Fibroblast of skin of scalp (primary cell): ENCODE measurements at places on chromosomes 6 and 20.
A peak's percentile ranks its signal among the peaks of the same experiment; 100 is the strongest.

DNA sequence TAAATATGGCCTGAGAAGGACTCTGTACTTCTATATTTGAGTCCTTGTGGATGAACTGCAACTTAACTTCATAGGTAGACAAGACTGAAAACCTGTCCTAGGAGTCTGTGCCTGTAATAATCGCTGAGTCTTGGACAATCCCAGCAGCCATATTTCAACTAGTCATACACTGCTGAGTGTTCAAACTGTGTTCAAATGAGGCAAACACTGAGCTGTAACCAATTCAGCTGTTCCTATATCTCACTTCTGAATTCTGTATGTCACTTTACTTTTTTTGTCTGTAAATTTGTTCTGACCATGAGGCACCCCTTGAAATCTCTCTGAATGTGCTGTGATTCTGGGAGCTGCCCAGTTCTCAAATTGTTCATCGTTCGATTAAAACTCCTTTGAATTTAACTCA lies 72.4 kb downstream of the FOXF2 start:
- DNase-seq: no peak

- no peak for DNase-seq
Observed at GRCh38 chr6:15266423-15266996, 20.6 kb downstream of the JARID2 start.

DNA sequence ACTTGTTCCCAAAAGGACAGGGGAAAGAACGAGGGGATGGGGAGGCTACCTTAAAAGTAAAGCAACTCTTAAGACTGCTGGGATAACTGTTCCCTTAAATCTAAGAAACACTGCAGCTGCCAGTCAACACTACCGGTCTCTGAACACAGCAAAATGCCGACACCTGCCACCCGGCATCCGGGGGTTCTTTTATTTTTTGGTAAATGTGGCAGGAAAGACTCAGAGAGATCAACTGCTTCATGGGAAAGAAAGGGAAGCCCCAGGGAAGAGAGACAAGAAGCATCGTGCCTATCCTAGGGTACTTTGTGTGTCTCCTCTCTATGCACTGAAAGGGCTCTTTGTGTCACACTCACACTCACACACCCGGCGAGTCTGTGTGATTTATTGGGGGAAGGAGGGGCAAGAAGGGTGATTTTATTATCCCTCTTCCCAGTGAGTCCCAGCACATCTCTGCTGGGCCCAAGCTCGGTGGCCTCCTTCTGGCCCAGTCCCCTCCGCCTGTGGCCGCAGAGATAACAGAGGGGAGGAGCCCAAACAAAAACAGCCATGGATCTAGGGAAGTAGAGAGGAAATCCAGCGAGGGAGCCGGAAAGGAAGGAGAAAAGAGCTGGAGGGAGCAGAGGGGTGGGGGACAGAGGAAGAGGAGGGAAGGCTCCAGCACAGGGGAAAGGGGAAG lies 1.4 kb downstream of the FYN start:
- no peak for DNase-seq

GRCh38 chr20:23116311-23117089 lies 30.4 kb upstream of the CD93 start:
- DNase-seq: peak; percentile 64

- DNase-seq: no peak
Observed at GRCh38 chr6:148563066-148563465, 183.8 kb upstream of the UST start.

DNA sequence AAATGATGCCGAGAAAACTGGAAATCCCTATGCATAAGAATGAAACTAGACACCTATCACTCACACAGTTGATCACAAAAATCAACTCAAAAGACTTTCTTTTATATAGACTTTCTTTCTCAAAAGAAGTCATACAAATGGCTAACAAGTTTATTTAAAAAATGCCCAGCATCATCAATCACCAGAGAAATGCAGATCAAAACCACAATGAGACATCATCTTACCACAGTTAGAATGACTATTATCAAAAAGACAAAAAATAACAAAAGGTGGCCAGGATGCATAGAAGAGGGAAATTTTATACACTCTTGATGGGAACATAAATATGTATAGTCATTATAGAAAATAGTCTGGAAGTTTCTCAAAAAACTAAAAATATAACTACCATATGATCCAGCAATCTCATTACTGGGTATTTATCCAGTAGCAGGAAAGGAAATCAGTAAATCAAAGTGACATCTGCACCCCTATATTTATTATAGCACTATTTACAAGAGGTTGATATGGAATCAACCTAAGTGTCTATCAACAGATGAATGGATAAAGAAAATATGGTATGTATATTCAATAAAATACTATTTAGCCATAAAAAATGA lies 3.4 kb upstream of the RNF217 start:
- DNase-seq: peak; percentile 63

DNA sequence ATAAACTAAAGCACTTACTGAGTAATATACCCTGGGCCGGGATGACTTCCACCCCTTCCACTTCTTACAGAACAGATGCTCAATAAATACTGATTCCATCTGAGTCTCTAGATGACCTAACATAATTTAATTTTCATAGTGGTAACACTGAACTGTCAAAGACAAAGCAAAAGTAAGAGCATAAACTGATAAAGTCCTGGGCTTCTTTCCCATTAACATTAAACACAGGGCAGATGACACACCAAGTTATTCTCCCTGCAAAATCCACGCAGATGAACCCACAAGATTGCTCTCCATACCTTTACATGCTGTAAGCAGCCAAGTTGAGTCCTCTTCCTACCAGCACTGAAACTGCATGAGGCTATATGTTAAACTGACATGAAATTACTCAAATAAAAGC lies 27.1 kb downstream of the AGPAT4 start:
- DNase-seq: no peak

GRCh38 chr6:12280902-12281301 lies 9.3 kb upstream of the EDN1 start:
- peak; percentile 61 for DNase-seq

DNA sequence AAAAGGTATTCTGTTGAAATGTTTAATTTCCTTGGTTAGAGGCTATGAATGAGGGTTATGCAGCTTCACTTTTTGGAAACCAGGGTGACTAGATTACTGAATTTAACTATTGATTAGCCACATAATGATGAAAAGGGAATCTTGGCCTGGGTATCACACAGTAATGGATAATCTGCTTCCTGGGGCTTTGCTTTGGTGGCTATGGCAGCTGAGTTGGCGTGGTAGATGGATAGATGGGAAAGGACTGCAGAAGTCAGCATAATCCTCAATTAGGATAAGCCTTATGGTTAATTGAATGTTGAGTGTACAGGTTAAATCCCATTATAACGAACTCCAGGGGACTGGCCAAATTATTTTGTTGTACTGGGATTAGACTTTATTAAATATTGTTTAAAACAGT lies 5.2 kb downstream of the NCOA3 start:
- DNase-seq: no peak

DNA sequence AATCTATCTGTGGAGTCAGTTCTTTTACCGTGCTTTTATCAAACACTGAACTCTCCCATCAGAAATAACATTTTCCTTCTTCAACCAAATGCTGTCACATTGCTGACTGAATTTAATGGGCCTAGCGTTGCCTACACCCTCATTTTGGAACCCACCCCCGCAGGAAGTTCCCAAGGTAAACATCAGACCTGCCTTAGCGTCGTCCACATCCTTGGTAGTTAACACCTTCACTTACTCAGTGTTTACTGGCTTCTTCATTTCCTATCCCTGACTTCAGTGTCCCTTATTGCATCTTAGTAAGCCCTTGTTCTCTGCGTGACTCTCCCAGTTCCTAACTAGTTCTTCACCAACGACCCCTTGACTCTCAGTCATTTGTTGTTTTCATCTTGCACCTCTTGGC lies 491.4 kb upstream of the SOX4 start:
- no peak for DNase-seq

- DNase-seq: no peak
Observed at GRCh38 chr6:118758946-118759345, 107.6 kb upstream of the CEP85L start.

- DNase-seq: peak; percentile 23
Observed at GRCh38 chr6:55943329-55943728, 67.9 kb upstream of the BMP5 start.
